ENCODE measurements at places on chromosomes 7 and 10.

- DNase-seq, result no peak
Measured at GRCh38 chr10:122163174-122164022, 107.7 kb upstream of the BTBD16 start.

- DNase-seq, result no peak
Measured at GRCh38 chr10:26448706-26449435, 10.7 kb downstream of the APBB1IP start.

DNA sequence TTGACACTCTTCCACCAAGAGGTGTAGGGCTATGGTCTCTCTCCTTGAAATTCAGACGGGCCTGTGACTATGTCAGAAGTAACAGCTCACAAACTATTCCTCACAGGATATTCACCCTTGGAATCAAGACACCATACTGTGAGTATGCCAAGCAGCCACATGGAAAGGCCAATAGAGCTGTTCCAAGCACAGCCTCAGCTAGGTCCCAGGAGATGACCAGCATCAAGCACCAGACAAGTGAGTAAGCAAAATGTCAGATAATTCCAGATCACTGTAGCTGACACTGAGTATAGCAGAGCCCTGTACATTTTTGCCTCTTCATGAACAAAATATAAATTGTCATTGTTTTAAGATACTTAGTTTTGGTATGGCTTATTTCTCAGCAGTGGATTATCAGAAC, 88.1 kb upstream of the KCND2 start:
- DNase-seq, result peak; percentile 14

- peak; percentile 15 for DNase-seq
Measured at GRCh38 chr10:96292971-96293920, 11.0 kb upstream of the DNTT start.

GRCh38 chr7:156566812-156567549, 73.6 kb upstream of the RNF32 start:
- DNase-seq, result no peak

DNA sequence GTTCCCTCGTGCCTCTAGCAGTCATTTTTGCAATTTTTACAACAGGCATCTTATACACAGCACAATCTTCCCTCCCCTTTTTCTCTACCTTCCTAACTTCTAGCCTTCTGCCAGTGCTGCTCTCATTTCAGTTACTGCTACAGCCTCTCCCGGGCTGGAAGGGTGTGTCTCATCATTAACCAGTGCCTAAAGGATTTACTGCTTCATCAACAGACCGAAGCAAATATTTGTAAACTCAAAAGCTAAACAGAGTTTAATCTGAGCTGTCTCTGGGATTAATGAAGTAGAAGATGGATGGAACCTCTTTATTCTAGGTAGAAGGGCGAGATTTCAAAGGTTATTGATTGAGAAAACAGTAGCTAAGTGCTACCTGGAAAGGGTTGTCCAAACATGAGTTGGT, 94.3 kb downstream of the PRPF18 start:
- no peak for DNase-seq

DNA sequence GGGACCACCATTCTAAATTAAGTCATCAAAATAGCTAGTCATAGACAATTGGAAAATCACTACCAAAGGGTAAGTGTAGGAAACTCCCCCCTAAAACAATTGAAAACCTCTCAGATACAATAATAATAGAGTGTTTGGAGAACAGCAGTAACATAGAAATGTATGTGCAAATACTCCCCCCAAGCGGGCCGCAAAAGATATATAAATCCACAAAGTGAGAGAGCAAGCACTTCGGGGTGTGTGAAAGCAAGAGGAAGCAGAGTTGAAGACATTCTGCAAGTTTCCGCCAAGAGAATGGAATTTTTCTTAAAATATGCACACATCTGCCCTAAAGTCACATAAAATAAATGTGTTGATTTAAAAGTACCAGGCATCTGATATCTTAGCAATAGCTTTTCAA, 33.3 kb downstream of the CHCHD3 start:
- no peak for DNase-seq

DNA sequence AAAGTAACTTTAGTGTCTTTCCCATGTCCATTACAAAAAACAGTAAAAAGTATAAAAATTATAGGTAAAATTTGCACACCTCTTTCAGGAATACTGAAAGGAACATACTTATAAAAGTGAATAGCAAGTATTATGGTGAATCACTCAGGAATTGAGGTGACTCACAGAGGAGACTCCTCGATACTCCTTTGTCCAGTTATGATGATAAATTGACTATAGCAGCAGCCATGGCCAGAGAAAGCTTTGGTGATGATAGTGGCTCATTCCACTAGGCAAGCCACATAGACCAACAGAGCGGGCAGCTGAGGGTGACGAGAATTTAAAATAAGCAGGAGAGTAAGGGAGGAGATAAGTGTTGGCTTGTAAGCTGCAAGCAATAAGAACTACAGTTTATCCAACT, 1231.1 kb upstream of the CELF2 start:
- DNase-seq, result peak; percentile 64

GRCh38 chr10:14587540-14588083, 187.1 kb downstream of the FAM107B start:
- no peak for DNase-seq

- DNase-seq, result no peak
Measured at GRCh38 chr7:49407205-49407604, 366.2 kb upstream of the VWC2 start.

DNA sequence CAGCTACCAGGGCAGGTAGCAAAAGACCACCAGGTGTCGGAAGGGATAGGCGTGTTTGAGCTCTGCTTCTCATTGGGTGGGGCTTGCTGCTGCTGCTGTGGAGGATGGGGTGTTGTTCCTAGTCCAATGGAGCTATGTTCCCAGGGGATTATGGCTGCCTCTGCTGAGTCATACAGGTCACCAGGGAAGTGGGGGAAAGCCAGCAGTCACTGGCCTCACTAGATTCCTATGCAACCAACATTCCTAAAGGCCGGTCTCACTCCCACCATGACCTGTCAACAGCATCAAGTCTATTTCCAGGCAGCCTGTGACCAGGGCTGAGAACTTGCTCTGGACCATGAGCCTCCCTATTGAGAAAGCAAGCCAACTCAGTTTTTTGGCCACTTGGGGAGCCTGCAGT, 1160.8 kb downstream of the REEP3 start:
- peak; percentile 77 for DNase-seq

- DNase-seq, result no peak
Measured at GRCh38 chr7:54663603-54664234, 95.3 kb downstream of the SEC61G start.

DNA sequence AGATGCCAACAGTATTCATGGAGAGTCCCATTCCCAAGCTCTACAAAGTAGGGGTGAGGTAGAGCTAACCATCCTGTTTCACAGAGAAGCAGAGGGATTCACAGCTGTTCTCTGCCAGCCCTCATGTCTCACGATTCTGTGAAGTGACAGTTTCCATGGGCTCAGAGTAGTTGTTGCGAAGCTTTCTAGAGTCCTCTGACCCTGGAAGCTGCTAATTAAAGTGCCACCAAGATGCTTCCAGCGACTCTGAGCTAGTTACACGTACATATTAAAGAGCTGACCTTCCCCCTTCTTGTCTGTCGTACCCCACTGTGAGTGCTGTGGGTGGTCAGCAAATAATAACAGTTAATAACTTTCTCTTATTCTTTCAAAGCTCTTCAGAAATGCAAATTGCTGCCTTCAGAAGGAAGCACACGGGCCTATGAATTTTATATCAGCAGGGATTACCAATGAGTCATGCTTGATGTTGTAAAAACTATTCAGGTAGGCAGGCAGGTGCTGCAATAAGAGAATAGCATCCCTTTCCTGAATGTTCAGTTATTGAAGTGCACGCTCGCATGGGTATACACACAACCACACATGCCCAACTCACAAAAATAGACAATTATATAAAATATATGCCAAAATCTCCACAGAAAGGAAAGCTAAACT, 34.1 kb downstream of the DNAJB9 start:
- no peak for DNase-seq

DNA sequence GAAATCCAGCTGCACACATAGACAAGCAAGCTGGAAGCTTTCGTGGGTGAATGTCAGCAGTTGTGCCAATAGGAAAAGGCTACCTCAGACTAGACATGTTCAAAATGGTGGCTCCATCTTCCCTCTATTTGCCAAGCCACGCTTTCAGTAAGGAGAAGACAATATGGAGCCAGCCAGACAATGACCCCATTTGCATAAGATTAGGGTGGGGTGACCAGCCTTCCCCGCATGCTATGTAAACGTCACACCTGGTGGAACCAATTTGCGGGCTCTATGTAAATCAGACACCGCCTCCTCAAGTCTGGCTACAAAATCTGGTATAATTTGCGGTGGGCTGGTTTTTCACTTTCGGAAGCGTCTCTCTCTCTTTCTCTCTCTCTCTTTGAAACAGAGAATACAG, 297.4 kb upstream of the PCDH15 start:
- no peak for DNase-seq

DNA sequence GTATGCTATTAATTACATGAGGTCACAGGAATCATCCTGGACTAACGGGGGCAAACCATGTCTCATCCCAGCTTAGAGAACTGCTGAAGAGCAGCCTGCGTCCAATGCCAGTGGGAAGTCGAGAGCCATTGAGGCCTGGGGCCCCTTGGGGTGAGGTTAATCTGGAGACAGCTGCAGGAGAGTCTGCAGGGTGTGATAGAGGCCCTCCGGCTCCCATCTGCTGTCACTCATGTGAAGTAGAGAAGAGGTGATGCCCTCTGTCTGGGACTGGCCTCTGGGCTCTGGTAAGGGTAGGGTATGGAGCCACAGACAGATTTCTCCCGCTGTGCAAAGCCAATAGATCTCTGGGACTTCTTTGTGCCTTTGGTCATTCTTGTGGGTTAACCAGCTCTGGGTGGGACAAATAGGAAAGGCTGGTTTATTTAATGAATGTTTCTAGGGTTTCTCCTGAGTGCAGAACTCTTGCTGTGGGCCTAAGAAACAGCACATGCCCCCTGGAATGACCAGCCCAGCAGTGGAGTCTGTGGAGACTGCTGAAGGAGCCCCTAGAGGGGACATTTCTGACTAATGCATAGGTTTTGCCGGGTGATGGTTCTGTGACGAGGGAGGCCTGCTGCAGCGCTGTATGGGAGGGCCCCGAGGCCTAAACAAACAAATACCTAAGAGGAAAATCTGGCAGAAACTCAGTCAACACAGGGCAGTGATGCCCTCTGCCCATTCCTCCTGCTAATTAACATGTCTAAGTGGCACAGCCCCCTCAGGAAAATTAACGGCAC, 34.5 kb downstream of the CRHR2 start:
- no peak for DNase-seq

GRCh38 chr10:99975942-99976809, 33.6 kb downstream of the DNMBP start:
- DNase-seq, result peak; percentile 37

- DNase-seq, result no peak
Measured at GRCh38 chr7:2099048-2099957, 133.4 kb downstream of the MAD1L1 start.

- peak; percentile 86 for DNase-seq
Measured at GRCh38 chr7:98238976-98239375, 13.1 kb downstream of the TECPR1 start.

DNA sequence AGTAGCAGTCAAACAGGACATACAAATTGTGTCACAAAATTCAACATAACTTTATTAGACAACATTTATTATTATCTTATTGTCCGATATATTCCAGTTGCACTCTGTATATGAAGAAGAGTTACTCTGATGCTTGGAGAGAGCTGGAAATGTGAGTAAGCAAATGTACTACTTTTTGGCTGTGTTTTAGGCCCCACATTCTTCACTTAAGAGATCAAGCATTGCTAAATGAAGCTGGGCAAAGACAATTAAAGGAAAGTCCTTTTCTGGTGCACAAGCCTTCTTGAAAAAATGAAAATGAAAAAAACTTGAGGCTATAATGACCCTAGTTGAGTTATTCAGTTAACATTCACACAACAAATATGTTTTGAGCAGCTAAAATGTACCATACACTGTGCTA, 26.1 kb downstream of the MYPN start:
- no peak for DNase-seq

GRCh38 chr7:93015779-93016481, 101.8 kb downstream of the SAMD9 start:
- no peak for DNase-seq

- peak; percentile 42 for DNase-seq
Measured at GRCh38 chr10:9262770-9263169, 1208.3 kb downstream of the GATA3 start.

- no peak for DNase-seq
Measured at GRCh38 chr10:43998021-43998809, 349.5 kb upstream of the ZNF32 start.

DNA sequence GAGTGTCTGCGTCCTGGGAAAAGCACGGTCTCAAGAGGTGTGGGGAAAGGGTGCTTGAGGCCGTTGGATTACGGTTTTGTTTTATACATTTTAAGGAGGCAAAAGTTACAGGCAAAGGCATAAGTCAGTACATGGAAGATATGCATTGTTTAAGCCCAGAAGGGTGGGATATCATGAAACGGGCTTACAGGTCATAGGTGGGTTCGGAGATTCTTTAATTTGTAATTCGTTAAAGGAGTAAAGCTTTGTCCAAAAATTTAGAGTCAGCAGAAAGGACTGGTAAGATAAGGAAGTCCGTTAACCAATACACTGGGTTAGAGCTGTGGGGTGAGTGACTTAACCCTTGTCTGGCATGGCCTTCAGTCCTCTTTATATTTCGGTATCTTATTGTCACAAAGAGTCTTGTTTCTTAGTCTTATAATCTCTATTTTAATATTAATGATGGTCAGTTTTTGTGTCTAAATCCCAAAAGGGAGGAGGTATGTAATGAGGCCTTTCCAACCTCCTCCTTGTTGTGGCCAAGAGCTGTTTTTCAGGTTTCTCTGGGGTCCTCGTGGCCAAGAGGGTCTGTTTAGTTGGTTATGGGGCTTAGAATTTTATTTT, 12.7 kb downstream of the TSPAN14 start:
- DNase-seq, result no peak

DNA sequence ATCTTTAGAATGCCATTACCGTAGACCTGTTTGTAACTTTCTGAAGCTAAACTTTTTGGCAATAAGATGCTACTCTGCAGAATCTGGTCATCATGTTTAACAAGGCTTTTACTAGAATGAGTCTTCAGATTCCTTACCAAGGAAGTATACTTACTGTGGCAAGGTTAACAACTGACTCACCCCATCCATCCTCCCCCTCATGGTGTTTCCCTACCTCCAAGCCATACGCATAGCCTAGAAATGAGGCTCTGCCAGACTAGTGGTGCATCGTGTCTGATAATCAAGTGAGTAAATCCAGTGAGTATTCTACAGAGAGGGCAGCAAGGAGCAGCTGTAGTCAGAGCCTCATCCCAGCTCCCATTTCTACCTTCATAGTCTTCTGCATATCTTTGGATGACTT, 223.6 kb downstream of the IPMK start:
- peak; percentile 82 for DNase-seq

- DNase-seq, result no peak
Measured at GRCh38 chr10:27581225-27581624, 77.1 kb downstream of the RAB18 start.

DNA sequence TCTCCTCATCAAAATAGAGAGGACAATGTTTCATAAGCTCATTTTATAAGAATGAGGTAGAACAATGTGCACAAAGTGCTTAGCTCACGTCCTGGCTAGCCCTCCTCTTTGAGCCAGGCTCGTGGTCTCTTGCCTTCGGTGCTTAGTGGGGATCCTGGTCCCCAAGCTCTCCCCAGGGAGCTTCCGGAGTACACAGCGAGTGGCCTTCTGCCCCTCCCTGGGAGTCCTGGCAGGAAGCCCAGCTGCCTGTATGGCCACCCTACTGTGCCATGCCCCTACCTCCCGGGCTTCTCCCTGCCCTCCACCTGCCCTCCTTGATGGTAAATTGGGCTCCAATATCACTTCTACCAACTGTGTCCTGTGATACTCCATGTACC, 868 bp downstream of the MYO1G start:
- no peak for DNase-seq

GRCh38 chr7:124667312-124668153, 98.1 kb downstream of the GPR37 start:
- DNase-seq, result no peak

- peak; percentile 12 for DNase-seq
Measured at GRCh38 chr7:100372256-100372655, 1.0 kb upstream of the PILRA start.

Data from brain microvascular endothelial cell (primary cell).